Activated CD8-positive, alpha-beta memory T cell treated with anti-CD3 and anti-CD28 coated beads, Interleukin-2, amount 50 U/mL, for 4 hours (primary cell): ENCODE measurements at places on chromosomes 13 and 19.

DNA sequence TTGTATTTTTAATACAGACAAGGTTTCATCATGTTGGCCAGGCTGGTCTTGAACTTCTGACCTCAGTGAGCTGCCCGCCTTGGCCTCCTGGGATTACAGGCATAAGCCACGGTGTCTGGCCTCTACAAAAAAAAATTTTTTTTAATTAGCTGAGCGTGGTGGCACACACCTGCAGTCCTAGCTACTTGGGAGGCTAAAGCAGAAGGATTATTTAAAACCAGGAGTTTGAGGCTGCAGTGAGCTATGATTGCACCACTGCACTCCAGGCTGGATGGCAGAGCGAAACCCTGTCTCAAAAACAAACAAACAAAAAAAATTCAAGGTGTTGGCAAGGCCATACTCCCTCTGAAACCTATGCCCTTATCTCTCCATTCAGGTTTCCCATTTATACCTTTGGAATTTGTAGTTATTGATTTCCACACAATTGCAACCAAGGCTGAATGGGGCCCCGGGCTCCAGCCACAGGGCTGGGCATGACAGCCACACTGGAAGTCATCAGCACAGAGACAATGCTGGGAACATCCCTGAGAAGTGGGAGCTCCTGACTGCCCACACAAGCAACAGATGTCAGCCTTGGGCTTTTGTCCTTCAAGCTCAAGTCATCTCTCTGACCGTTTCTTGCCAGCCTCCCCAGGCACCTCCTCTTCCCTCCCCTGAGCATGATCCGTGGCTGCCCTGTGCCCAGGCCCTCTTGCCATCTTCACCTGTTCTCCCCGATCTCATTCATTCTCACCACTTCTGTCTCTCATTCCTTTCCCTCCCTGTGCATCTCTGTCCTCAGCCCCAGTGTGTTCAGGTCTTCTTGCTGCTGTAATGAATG lies 27.2 kb upstream of the CALM3 start:
- no peak for DNase-seq

- DNase-seq = no peak
Measured at GRCh38 chr13:101486708-101487437, 34.4 kb downstream of the ITGBL1 start.

GRCh38 chr19:19602713-19603324 lies 15.7 kb downstream of the PBX4 start:
- no peak for DNase-seq

GRCh38 chr19:58059671-58060078 lies 593 bp downstream of the ZNF135 start:
- DNase-seq = no peak

GRCh38 chr13:33186861-33187291 lies 98.7 kb downstream of the STARD13 start:
- DNase-seq = no peak

- no peak for DNase-seq
Measured at GRCh38 chr13:97411984-97412383, 22.0 kb upstream of the RAP2A start.

DNA sequence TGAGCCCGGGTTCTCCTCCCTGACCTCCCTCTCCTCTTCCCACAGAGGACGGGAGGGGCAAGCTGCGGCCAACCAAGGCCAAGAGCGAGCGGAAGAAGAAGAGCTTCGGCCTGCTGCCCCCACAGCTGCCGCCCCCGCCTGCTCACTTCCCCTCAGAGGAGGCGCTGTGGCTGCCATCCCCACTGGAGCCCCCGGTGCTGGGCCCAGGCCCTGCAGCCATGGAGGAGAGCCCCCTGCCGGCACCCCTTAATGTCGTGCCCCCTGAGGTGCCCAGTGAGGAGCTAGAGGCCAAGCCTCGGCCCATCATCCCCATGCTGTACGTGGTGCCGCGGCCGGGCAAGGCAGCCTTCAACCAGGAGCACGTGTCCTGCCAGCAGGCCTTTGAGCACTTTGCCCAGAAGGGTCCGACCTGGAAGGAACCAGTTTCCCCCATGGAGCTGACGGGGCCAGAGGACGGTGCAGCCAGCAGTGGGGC lies 162.2 kb downstream of the KDM4B start:
- peak; percentile 47 for DNase-seq

DNA sequence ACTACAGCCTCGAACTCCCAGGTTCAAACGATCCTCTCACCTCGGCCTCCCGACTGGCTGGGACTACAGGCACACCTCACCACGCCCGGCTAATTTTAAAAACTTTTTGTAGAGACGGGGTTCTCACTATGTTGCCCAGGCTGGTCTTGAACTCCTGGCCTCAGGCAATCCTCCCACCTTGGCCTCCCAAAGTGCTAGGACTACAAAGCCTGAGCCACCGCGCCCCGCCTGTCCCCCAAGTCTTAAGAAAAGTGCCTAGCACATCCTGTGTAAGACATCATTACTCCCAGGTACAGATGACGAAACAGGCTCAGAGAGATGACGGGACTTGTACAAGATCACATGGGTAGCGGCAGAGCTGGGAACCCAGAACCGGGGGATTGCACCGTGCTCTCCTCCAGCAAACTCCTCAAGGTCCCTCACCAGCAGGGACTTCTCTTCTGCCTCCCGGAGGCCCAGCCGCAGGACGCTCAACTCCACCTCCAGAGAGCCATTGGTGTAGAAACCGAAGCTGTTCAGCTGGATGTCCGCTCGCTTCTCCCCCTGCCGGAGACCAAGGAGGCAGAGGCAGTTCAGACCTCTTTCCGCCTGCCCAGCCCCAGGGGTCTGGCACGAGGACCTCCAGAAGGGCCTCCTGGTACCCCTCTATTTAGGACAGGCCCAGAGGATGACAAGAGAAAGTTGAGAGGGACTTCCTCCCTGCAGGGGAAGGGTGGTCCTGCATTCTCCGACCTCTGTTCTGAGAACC lies 1.0 kb downstream of the GPR108 start:
- peak; percentile 62 for DNase-seq

- DNase-seq = no peak
Measured at GRCh38 chr13:24038405-24038804, 122.1 kb upstream of the SPATA13 start.

- DNase-seq = no peak
Measured at GRCh38 chr19:7006135-7006704, 15.0 kb downstream of the MBD3L2B start.

DNA sequence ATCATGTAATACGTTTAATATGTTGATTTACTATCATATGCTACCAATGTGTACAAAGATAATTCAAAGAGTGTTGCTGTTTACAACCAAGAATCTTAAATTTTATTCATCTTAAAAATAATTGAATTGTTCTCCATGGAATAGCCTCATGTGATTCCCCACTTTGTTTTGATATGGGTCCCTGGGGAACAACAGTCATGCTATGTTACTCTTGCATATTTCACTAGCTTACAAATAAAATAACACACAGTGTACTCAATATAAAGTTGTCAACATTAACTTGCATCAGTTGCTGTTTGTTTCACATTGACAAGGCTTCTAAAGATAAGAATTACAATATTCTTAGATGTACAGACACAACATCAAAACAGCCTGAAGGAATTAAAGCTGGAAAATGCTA lies 2.3 kb downstream of the ENOX1 start:
- no peak for DNase-seq

DNA sequence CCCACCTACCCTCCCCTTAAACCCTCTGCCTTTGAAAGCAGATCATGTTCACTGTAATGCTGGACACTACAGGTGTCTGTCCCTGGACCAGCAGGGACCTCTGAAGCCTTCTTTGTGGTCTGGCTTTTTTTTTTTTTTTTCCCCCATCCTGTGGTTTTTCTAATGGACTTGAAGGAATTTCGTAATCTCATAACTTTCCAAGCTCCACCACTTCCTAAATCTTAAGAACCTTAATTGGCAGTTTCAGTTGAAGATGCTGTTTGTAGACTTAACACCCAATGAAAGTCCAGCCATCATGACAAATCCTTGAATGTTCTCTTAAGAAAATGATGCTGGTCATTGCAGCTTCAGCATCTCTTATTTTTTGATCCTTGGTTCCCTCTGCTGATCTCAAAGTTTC lies 45.0 kb upstream of the LRCH1 start:
- DNase-seq = no peak

DNA sequence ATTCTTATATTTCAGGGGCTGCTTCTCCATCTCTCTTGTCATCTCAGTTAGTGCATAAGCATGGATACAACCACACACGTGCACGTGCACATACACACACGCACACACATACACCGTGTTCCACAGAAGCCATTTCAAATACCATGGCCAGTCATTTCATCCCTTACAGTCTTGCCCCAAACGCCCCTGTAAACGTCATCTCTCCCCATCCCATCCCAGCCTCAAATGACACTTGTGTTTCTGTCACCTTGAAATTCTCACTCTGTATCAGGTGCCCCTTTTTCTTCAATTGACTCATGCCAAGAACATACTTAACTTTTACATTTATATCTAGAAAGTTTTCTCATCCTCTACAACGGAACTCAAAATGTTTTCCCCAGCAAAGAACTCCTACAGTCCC lies 220.5 kb downstream of the IRS2 start:
- no peak for DNase-seq

DNA sequence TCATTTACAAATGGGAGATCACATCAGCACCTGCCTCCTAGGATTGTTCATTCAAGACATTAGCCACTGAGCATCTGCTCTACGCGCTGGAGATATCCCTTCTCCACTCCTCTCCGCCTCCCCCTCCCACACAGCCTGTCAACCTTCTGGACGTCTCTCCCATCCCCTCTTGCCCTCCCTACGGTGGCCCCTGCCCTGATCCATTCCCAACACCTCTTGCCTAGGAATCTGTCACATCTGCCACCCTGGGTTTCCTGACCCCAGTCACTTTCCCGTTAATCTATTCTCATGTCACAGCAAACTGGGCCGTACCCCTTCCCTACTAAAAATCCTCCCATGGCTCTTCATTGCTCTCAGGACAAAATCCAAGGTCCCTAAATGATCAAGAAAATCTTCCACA lies 10.3 kb downstream of the DYRK1B start:
- DNase-seq = no peak

DNA sequence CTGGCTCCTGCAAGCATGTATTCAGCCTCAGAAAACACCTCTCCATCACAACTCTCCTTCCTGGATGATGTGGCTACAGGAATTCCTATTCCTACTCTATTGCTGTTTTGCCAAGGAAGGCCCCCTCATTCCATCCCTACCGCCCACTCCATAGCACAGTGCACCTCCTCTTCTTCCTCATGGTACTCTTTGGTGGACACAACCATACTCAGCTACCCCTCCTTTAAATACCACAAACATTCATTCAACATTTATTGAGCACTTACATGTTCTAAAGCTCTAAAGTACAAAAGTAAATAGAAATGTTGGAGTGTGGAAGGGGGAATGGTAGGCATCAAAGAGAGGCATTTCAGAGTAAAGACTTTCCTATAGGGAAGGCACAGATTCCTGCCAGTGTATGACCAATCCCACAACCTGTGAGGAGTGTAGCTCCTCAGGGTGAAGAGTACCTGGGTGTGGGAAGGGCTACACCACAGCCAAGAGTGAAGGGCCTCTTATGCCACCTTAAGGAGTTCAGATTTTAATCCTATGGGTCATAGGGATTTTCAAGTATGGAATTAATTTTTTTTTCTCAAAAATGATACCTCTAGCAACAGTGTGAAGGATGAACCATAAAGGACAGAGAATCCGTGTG lies 42.5 kb downstream of the STARD13 start:
- DNase-seq = no peak

GRCh38 chr13:55418095-55418494 lies 1722.6 kb upstream of the PRR20A start:
- DNase-seq = no peak

DNA sequence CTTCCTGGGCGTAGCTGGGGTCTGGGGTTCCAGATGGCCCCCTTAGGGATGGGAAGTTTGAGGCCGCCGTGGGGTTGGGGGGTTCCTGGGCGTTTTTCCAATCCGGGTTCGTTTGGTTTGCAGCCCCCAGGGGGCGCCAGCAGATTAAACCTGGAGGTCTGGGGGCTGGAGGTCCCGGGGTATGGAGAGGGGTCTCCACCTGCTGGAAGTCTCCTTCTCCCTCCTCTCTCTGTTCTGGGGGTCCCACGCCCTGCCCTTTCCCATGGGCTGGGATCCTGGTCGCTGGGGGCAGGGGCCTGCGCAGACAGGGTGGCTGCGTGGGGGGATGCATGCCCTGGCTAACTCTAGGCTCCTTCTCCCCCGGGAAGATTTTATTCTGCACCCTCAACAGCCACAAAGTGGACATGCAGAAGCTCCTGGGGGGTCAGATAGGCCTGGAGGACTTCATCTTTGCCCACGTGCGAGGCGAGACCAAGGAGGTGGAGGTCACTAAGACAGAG lies 899 bp downstream of the GIPC3 start:
- peak; percentile 56 for DNase-seq

- no peak for DNase-seq
Measured at GRCh38 chr19:709965-710571, 1.3 kb downstream of the PALM start.

- DNase-seq = no peak
Measured at GRCh38 chr19:19662344-19662743, 1.1 kb downstream of the ATP13A1 start.

- no peak for DNase-seq
Measured at GRCh38 chr19:18645035-18645511, 8.2 kb downstream of the KLHL26 start.

DNA sequence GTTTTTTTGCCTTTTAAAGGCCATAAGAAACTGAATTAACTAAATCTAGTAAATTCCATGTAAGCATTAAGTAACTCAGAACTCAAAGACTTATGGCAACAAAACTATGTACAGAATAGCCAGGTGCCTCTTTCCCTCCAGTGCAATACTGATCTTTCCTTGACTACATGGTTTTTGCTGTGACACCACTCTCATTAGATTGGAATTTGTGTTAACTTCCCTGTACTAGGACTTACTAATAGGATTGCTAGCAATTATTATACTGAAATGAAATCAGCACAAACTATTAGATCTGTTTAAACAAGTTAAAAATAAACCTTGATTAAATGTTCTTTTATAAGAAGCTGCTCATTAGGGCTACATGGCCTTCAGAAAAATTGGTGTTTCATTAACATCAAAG lies 96.3 kb downstream of the DACH1 start:
- no peak for DNase-seq

GRCh38 chr19:36527873-36528193 lies 238 bp downstream of the ZNF260 start:
- DNase-seq = no peak
